Activated CD4-positive, alpha-beta T cell treated with anti-CD3 and anti-CD28 coated beads, Interleukin-2, Interleukin-6, amounts not matched to agents 100 ng/mL and 50 ng/mL, durations not matched to agents 16 hours and 8 hours (primary cell): ENCODE measurements at places on chromosomes 5 and 9.

GRCh38 chr9:108724652-108725051, 131.1 kb downstream of the ACTL7B start:
- no peak for DNase-seq

DNA sequence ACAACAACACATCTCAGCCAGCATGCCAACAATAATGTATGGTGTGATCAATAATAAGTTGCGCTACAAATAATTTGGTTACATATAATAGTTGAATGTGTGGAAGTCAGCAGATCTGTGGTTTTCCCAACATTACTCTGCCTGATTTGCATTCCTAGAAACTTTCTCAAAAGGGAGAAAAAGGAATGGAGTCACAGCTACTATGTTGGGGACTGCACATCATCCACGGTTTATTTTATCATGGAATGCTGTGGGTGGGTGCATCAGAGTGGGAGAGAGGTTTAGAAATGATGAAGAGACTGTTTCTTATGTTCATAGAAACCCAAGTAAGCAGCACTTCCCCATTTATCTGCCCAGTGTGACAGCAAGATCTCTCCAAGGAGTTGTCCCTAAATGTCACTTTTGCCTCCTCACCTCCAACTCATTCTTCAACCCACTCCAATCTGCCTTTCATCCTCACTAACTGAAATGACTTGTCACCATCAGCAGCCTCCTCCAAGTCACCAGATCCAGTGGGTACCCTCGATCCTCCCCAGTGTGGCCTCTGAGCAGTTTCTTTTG, 2.8 kb upstream of the SPOCK1 start:
- DNase-seq, result no peak

DNA sequence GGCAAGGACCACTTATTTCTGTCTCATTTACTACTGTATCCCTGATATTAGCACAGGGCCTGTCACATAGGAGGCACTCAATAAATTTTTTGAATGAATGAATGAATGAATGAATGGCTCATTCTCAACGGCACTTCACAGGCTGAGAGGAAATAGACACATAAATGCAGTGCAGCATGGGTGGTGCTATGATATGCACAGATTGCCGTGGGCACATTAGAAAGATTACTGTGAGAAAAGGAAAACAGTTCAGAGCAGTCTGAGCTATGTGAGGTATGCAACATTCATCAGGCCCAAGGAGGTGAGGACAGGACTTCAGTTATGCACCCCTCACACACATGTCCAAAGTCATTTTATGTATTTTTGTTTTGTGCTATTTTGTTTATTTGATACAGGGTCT, 6.4 kb upstream of the NOL6 start:
- DNase-seq, result no peak

- DNase-seq, result no peak
Measured at GRCh38 chr9:36152741-36153438, 16.3 kb upstream of the CCIN start.

- DNase-seq, result no peak
Measured at GRCh38 chr9:111475195-111475594, 9.0 kb downstream of the ECPAS start.

DNA sequence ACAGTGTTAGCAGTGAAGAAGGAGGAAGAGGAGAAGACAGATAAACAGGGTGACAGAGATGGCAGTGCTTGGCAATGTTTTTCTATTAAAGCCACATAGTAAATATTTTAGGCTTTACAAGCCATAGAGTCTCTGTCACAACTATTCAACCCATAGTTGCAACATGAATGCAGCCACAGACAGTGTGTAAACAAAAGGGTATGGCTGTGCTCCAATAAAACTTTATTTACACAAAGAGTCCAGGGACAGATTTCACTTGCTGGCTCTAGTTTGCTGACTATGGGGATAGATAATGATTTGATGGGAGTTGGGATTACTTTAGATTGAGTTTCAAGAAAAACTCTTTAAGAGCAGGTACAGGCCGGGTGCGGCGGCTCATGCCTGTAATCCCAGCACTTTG, 224.8 kb upstream of the SEMA6A start:
- no peak for DNase-seq

DNA sequence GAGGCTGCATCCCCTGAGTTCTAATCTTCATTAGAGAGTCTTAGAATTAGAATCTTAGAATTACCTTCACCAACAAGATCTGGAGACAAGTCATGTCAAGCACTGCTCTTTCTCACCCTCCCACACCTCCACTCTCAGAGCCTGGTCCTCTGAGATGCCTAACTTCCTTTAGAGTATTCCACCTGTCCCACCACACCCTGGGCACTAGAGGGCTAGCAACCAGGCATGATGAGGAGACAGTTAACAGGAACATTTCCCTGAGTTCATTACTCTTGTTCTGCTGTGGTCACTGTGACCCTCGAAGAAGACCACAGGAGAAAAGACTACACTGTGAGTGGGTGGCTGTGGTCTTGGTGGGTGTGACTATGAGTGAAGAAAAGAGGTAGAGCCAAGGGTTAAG, 25.2 kb upstream of the MAP1B start:
- no peak for DNase-seq

- DNase-seq, result no peak
Measured at GRCh38 chr5:168110384-168110783, 181.1 kb upstream of the WWC1 start.

DNA sequence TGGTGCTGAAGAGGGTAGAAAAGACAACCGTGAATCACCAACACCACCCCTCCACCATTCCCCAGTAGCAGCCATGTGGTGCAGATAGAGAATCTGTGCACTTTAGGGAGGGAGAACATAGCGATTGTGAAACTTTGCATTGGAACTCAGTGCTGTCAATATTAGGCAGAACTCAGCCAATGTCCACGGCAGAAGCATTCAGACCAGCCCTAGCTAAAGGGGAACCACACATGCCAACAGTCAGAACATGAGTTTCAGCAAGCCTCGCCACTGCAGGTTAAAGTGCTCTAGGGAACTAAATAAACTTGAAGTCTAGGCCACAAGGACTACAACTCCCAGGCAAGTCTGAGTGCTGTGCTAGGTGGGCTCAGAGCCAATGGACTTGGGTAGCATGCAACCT, 38.5 kb upstream of the DEPDC1B start:
- no peak for DNase-seq

DNA sequence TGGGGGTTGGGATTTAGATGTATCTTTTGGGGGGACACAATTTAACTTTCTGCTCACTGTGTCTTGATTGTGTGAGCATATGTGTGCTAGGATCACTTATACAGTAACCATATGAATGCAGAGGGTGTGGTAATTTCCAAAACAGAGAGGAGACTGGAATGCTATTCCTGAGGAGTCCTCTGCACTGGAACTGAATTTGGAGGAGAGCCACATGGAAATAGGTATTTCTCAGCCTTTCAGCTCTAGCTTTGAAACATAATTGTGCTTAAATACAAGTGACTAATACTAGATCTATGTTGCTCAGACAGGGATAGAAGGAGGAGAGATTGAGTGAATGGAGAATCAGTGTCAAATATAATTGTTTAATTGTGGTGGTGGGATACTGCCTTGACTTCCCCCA, 45.5 kb downstream of the FOCAD start:
- no peak for DNase-seq

DNA sequence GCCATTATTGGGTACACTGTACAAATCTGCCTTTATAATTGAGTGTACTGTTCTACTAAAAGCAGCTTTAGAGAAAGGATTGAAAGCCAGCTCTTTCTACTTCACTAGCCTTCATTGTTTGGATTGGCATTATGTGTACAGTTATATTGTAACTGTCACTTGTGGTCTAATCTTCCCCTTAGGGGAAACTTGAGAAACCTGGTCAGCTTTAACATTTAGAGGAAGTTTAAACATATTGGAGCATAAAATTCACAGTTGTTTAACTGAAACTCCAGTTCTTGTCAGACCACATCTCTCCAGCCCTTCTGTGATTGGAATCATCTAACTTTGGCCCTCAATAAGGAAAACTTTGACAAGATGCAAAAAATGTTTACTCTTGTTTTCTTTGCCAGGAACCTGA, 24.6 kb downstream of the PIK3R1 start:
- peak; percentile 34 for DNase-seq

DNA sequence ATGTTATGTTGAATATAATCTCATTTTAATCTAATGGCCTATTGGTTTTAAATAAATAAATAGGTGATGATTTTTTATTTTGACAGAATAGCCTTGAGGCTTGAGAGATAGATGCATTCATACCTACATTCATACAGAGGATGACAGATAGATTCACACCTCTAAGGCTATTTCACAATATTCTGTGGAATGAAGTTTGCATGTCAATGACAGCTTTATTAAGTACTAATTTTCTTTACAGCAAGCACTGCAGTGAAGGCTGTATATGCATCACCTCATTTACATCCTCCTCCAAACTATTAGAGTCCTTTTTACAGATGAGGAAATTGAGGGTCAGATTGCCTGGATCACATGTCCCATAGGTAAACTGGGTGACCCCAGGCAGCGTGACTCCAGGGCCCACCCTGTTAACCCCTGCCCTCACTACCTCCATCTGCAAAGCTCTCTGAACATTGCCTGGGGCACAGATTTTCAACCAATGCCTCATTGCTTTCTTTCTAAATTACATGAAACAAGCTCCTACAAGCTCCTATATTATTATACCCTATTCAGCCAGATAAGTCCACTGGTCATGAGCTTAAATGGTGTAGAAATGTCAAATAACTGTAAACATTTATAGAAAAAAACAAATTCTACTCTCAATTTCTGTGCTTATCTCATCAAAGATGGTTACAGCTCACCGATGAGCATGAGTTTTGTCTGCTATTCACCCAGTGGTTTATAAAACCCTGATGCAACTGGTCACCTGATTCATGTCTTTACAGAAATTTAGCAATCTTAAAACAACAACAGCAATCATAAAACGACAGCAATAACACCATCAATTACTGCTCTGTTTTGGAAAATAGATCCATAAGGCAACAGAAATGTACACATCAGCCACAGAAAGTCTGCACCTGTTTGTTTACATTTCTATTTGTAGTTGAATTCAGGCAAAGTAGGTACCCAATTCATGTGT, 338.0 kb downstream of the NSG2 start:
- DNase-seq, result no peak
